ENCODE measurements at places on chromosomes 2 and 18.

DNA sequence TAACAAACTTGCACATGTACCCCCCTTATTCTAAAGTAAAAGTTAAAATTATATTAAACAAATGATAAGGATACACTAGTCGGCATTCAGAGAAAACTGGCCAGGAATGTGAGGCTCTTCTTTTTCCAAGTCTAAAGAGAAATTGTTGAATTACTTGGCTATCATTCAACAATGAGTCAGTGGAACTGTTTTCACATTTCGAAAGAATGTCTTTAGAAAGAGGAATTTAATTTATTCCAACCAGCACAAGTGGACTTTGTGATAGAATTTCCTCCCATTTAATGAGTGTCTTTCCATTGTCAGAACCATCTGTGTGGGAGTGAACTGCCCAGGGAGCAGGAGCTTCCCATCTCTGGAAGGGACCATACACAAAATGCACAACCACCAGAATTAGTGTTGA lies 792.2 kb downstream of the EPHA4 start:
- DNase-seq = no peak

- no peak for DNase-seq
Measured at GRCh38 chr18:61435064-61435652, 101.9 kb downstream of the CDH20 start.

GRCh38 chr2:16665748-16666448 lies at the start of gene CYRIA:
TSS of gene CYRIA (minus strand) at chr2:16665834. CDS start at chr2:16588119, 77,715 bp downstream.
- DNase-seq = no peak

DNA sequence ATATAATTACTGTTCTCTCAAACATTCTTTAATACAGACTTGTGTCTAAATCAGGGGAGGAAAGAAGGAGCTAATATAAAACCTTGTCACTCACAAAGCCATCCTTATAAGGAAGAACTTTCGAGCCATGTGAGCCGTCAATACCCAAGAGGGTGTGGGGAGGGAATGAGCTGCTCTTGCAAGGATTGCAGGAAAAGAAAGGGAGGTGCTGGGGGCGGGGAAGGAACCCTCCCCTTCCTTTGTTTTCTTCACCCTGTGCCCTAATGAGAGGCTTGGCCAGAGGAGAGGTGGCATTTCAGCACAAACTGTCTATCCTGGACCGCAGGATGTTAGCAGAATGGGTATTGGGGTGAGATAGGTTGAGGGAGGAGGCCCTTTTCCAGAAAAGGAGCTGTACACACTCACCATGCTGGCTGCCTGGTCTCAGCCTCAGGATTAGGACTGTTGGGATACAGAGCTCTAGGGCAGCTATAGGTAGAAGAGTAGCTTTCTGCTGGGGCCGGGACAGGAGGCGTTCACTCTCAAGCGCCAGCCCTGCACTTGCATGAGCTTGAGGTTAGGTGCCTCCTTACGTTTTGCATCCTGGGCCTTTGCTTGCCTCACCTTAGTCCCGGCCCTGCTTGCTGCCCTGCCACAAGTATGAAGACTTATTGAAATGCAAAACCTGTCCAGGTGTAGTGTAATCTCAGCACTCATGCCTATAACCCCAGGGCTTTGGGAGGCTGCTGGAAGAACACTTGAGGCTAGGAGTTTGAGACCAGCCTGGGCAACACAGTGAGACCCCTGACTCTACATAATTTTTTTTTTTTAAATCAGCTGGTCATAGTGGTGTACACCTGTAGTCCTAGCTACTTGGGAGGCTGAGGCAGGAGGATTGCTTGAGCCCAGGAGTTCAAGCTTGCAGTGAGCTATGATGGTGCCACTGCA lies 190.5 kb downstream of the LOXHD1 start:
- no peak for DNase-seq

- no peak for DNase-seq
Measured at GRCh38 chr2:43925431-43925830, 70.4 kb downstream of the LRPPRC start.

DNA sequence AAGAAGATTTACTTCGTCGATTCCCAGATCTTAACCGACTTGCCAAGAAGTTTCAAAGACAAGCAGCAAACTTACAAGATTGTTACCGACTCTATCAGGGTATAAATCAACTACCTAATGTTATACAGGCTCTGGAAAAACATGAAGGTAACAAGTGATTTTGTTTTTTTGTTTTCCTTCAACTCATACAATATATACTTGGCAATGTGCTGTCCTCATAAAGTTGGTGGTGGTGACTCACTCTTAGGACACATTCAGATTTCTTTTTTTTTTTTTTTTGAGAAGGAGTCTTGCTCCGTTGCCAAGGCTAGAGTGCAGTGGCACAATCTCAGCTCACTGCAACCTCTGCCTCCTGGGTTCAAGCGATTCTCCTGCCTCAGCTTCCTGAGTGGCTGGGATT lies 26.8 kb downstream of the MSH2 start:
- no peak for DNase-seq

GRCh38 chr2:217269701-217270484 lies 410.0 kb upstream of the TNP1 start:
- no peak for DNase-seq

DNA sequence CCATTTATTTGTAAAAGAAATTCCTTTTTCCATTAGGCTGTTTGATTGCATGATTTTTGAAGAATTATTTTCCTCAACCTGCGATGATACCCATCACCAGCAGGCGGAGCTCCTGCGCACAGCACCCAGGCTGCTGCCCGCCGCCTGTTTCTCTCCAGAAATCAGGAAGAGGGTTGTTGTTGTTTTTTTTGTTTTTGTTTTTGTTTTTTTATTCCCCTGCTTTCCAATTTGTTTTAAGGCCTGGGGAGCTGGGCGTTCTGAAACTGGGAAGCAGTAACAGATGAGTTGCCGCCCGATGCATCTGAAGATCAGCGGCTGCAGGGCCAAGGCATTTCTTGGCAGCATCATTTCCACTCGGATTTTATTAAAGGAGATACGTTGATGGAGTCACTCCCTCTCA lies 132.1 kb downstream of the MBP start:
- DNase-seq = no peak

- no peak for DNase-seq
Measured at GRCh38 chr2:159913900-159914299, 115.9 kb upstream of the CD302 start.

DNA sequence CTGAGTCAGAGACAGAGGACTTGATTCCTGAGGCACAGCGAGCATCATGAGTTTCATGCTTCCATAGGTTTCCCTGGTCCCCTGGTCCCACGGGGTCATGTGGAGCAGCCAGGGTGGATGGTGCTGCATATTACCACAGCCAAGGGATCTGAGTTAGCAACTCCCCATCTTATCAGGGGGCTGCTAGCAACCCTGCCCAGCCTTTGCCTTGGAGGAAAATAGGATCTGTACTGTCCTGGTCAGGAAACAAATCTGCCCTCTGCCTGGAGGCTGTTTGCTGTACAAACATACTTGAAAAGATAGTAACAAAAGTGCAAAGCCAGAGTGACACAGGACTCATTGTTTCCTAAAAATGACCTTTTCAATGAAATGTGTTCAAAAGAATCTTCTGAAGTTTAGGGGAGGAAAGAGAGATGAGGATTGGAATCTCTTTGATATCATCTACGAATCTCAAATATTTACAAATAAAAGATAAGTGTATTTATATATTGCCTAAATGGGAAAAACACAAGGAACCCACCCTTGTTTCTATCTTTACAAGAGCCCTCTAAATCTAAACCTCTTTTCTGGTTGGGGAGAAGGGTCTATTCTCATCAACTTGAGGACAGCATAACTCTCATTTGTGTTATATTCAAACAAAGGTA lies 194.8 kb downstream of the CD226 start:
- no peak for DNase-seq

DNA sequence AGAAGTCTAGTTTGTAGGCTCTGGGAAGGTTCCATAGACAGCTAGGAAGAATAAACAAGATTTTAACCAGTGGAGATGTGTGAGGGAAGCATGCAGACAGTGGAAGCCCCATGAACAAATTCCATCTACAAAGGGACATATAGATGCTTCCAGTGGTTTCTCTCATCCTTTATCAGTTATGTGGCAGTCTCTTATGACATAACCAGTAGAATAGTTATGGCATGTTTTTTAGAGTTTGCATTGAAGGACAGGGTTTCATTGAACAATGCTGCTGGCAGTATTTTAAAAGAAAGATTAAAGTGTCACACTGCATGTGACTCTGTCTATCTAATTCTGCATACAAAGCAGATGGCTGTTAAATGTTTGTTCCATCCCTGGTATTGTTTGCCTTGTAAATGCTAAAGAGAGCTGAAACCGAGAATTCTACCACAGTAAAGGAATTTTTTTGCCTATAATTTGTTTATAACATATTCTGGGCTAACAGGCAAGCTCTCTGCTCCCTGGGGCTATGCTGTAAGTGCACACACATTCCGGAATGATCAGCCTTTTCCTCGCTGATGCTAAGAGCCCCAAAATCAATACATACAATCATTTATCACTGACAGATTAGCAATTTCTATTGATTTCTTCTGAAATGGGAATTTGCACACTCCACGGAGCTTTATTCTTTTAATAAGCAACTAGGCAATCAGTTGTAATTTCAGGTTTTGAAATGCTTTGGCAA lies 76.8 kb upstream of the PELI1 start:
- DNase-seq = no peak

DNA sequence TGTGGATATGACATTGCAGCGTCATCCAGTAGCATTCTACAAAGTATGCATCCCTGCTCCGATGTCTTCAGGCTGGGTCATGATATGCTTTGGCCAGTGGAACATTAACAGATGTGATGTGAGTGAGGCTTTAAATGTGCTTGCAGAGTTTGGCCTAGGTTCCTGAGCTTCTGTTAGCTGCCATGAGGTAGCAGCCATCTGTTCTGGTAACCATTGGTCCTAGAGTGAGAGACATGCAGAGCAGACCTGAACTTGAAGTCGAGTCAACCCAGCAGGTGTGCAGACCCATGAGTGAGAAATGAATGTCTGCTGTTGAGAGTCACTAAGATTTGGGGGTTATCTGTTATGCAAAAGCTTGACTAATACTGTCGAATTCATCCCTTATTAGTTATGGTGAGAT lies 73.8 kb upstream of the NABP1 start:
- DNase-seq = no peak

DNA sequence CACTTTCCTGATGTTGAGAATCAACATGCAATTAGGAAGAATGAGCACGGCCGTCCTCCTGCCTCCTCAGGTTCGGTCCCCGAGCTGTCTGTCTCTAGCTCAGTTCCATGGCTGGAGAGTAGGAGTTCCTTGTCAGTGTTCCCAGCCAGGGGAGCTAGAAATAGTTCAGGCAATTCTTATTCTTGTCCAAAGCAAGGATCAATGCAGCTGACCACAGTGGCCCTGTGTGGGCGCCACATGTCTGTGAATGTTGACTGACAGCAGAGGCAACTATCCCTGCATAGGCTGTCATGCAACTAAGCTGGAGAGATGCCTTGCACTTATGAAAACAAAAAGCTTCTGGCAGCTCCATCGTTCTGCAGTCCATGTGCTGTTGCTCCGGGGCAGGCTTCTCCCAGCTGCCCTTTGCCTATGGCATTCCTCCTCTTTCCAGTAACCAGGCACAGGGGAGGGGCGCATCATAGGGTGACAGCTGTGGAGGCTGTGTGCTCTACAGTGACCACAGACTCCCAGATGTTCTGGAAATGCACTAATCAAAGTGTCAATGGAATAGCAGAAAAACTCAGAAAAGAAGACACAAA lies 58.7 kb downstream of the PDCL3 start:
- no peak for DNase-seq

- DNase-seq = no peak
Measured at GRCh38 chr2:160869411-160869810, 290.8 kb upstream of the TANK start.

- DNase-seq = no peak
Measured at GRCh38 chr2:146386096-146386495, 1458.7 kb upstream of the ACVR2A start.

DNA sequence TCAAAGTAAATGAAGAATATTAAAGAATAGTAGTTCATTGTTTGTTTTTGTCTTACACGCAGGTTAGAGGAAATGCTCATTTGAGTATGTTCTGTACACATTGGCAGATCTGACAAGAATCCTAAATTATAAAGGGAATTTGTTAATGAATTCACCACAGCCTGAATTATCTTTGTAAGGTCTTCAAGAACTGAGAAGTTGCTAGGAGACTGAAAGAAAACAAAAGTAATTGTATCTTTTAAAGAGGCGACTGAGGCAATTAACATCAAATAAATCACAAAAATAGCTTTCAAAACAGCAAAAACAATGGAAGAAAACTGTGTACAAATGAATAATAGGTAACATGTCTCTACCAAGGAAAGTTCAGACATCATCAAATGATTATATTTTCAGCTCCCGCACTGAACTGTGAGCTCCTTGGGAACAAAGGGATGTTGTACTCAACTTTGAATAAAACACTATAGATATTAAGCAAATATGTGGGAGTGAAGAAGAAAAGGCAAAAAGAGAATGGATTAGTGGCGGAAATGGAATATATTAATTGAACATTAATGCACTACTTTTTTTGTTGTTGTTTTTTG lies 51.7 kb upstream of the ATIC start:
- DNase-seq = no peak

DNA sequence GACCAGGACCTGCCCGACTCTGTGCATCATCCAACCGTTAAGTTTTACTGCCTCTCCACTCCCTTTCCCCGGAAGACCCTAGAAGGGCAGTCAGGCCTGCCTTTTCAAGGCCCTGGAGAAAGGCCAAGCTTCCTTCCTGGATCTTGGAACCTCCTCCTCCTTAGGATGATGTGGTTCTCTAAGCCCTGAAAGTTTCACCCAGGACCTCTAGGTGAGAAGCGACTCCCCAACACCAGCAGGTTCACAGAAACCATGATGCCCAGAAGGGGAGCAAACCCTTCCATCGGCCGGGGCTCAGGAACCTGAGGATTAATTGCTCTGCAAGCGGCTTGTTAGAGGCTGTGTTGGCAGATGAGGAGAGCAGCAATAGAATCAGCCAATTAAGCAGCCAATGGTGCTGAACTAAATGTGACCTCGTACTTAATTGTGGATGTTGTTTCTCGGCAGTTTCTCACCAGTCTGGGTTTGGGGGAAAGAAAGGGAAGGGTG lies 94.2 kb upstream of the FZD7 start:
- DNase-seq = no peak

DNA sequence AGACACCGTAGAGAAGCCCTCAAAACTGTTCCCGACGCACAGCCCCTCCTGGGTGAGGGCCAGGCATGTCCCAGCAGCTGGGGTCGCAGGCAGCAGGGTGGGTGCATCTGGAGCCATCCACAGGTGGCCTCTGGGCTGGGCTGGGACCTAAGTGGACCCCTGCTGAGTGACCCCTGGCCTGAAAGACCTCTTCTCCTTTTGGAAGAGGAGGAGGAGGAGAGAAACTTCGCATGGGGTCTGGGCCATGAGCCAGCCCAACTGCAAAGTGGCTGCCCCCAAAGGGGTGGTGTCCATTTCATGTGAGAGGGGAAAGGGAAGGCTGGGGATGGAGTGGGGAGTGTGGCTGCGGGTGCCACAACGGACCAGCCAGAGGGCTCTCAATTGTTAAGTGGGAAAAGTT lies 25.1 kb downstream of the ANO7 start:
- DNase-seq = no peak

Measured in NCI-H187 (cell line).